ENCODE measurements at places on chromosomes 2 and 18.

- no peak for DNase-seq
Observed at GRCh38 chr2:74708296-74708695, 54.2 kb downstream of the SEMA4F start.

GRCh38 chr18:63264871-63265270 lies 54.7 kb downstream of the BCL2 start:
- DNase-seq = no peak

DNA sequence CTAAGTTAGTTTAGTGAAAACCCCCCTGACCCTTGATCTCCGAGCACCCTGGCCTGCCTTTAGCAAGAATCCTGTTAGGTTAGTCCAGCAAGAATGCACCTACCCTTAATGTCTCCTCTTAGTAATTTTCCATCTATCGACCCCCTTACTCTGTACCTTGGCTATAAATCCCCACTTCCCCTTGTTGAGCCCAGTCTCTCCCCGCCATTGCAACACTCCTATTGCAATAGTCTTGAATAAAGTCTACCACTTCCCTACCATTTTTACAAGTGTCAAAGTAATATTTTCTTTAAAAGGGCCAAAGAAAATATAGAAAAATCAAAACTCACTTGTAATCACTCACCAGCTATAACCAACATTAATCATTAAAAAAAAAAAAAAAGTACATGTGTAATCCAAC lies 4.2 kb upstream of the ZBTB7C start:
- DNase-seq = no peak

GRCh38 chr18:47263430-47264307 lies 12.2 kb upstream of the SKOR2 start:
- DNase-seq = no peak

GRCh38 chr2:130355172-130355577 lies 681 bp upstream of the PTPN18 start:
- no peak for DNase-seq

- DNase-seq = no peak
Observed at GRCh38 chr18:28398471-28398870, 221.5 kb upstream of the CDH2 start.

DNA sequence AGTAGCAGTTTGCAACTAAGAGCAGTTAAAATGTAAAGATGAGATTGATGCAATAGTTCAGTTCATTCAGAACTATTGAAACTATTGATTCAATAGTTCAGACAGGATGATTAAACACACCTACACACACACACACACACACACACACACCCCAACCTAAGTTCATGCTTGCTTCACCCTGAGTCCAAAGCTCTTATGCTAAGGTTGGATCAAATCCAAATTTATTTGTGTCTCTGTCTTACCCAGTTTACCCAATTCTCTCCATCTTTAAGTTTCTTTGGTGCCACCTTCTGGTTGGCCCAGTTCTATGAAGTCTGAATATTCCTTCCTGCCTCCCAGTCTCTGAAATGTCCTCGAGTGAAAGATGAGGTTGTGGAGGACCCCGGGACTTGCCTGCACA lies 5.1 kb downstream of the SERPINB8 start:
- peak; percentile 26 for DNase-seq

DNA sequence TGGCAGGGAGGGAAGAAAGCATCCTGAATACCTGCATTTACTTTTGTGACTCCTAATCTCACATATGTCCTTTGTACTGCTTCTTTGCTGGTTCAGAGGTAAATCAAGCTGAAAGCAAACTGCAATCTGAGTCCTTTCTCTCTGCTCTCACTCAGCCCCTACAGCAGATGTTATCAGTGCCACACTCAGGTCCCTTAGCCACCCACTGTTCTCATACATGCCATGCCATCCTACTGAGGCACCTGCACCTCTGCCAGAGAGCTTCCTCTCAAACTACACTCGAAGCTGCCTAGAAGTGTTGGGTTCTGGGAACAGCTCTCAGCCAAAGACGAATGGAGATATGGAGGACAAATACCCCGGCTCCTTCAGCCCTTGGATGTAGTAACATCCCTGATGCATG lies 244.5 kb downstream of the TXNL1 start:
- no peak for DNase-seq

- peak; percentile 52 for DNase-seq
Observed at GRCh38 chr2:110755491-110756078, 23.2 kb downstream of the ACOXL start.

DNA sequence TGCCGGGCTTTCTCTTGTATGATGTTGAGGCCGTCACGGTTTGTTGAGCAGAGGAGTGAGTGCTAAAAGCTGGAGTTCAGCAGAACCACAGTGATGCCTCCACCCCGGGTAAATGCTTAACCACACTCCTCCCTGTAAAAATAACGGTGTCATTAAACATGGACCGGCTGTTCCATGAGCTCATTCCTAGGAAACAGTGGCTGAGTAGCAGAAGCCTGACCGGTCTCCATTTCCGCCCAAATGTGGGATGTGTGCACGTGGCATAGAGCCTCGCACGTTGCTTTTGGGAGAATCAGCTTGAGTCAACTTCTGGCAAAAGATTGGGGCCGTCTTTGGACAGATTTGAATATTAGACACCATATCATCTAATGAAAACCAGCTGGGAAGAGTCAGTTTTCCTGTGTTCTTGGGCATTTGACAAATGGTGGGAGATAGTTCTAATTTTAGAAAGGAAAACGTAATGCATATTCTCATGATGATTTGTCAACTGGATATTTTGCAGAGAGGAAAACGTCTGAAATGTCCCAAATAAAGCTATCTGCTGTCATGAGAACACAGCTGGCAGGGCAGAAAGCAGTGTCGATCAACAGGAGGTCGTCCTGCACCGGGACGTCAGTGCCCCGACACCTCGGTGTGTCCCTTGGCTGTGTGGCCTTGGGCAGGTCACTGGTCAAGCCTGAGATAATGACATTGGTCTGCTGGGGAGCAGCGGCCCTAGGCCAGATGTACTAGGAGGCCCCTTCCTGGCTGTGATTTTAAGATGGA lies 42.4 kb downstream of the LRRFIP1 start:
- peak; percentile 91 for DNase-seq

GRCh38 chr2:37635504-37636380 lies 35.7 kb downstream of the CDC42EP3 start:
- no peak for DNase-seq

DNA sequence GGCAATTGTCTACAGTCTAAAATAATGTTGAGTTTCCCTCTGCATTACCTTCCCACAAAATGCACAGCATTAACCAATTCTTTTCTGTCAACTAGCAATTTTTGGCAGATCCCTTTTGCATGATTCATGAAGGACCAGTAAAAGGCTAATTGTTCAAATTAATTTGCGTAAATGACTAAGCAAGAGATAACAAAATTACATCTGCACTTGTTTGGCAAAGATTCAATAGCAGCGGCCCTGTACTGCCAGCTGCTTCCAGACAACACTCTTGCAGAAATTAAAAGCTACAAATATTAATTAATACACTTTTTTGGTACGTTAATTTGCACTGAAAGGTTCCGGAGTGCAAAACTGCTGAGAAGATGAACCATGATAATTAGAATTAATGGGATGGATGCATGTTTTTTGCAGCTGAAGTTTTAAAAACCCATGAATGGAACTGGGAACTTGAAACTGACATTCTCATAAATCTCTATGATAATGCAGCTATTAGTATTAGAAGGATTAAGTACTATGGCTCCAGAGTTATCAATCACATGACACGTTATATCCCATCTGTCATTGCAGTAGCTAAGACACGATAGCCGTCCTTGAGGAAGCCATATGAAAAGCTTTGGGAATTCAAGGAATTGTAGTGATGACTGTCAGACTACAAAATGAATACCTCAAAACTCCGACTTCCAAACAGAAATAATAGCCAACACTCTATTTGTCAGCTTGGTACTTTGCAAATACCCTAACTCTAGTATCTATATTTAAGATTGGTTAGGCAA lies 1268.3 kb upstream of the ACVR2A start:
- no peak for DNase-seq

- peak; percentile 64 for DNase-seq
Observed at GRCh38 chr2:238457927-238458324, 31.2 kb downstream of the ASB1 start.

DNA sequence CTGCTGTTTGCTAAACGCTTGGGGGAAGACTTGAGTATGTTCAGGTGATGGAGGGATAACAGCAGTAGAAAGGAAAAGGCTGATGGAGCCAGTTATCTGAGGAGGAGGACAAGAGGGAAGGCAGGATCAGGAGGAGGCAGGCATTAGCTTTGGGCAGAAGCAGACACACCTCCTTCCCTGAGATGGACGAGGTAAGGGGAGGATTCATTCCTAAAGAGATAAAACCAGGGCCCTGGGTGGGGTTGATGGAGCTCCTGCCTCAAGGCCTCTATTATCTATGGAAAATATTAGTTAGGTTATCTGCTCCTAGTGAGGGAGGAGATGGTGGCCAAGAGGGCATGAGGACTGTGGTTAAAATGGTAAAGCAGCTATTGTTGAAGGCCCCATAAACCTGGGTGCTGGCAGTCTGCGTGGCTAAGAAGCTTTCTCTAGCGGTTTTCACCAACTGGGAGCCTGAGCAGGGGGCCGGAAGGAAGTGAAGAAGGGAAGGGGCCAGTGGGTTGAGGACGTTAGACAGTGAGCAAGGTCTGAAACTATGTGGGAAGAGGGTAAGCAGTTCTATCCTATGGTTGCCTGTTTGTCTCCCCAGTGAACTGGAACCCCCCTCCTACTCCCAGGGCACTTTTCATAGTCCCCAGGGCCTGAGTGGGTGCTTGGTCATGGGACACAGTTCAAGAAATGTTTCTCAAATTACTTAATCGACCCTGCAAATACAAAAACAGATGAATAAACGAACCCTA lies 56.6 kb upstream of the HK2 start:
- DNase-seq = no peak

GRCh38 chr18:53254265-53254664 lies 914.3 kb downstream of the DCC start:
- no peak for DNase-seq

- DNase-seq = no peak
Observed at GRCh38 chr2:130878316-130878715, 41.6 kb downstream of the ARHGEF4 start.

GRCh38 chr2:47799031-47799609 lies 16.2 kb downstream of the MSH6 start:
- DNase-seq = no peak

GRCh38 chr2:207876842-207877535 lies 107.3 kb upstream of the FZD5 start:
- DNase-seq = no peak

- DNase-seq = no peak
Observed at GRCh38 chr18:22172594-22173049, 3.2 kb downstream of the GATA6 start.

DNA sequence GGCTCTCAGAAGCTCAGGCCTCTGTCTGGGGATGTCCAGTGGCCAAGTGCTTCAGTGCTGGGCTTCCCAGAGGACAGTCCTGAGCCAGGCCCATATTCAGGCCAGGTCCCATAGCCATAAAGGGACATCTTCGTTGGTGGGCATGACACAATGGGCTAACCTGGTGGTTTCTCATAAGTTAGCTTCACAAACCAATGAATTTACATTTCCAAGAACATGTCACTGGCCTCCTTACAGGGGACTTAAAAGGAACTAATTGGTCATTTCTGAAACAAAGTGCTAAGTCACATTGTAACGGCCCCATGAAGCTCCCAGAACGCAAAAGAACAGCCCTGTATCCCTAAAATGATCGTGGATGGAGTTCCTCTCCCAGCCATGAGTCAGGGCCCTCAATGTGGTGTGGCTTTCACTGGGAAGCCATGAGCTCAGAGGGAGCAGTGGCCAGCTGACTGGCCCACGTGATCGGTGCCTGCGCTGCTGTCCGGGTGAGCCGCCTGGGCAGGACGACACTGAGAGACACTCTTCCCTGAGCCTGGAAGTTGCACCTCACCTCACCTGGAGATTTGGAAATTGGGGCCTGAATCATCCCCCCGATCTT lies 163.7 kb upstream of the APCDD1 start:
- no peak for DNase-seq

- peak; percentile 28 for DNase-seq
Observed at GRCh38 chr2:231270221-231271114, 72.0 kb downstream of the ARMC9 start.

- no peak for DNase-seq
Observed at GRCh38 chr18:56358608-56359280, 279.6 kb downstream of the TXNL1 start.

DNA sequence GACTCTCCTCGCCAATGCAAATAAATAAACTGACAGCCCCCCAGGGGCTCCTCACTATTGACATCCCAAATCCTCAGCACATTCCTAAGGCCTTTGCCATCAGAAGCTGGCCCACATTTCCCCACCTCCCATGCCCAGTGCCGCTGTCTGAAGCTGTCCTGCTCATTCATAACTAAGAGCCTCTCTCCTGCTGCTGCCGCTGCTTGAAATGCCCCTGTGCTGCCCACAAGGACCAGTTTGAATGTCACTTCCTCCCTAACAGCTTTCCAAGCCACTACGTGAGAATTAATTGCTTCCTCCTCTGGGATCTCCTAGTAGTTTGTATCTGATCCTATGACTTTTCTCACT lies 151.6 kb upstream of the CAPN13 start:
- no peak for DNase-seq

- peak; percentile 31 for DNase-seq
Observed at GRCh38 chr2:232420463-232421188, 14.0 kb downstream of the ALPG start.
